ENCODE measurements at places on chromosomes 11 and 22.

DNA sequence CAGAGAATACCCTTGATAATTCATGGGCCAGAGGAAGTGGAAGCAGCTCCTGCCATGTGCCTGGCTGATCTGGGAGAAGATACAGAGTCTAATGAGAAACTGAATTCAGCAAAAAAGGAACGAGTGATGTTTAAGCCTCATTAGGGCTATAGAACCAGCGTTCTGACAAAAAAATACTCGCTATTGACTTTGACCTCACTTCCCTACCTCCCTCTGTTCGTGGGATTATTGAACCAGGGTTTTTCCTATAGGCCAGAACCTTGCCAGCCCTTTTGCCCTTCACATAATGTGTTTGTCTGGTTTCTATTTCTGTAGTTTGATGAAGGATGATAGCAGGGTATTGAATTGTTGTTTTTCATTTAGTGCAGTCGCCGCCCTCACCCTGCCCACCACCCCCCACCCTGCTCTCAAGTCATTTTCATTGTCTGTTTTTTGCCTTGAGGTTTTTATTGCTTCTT lies 7.6 kb upstream of the RBFOX2 start:
- DNase-seq = peak; percentile 46

DNA sequence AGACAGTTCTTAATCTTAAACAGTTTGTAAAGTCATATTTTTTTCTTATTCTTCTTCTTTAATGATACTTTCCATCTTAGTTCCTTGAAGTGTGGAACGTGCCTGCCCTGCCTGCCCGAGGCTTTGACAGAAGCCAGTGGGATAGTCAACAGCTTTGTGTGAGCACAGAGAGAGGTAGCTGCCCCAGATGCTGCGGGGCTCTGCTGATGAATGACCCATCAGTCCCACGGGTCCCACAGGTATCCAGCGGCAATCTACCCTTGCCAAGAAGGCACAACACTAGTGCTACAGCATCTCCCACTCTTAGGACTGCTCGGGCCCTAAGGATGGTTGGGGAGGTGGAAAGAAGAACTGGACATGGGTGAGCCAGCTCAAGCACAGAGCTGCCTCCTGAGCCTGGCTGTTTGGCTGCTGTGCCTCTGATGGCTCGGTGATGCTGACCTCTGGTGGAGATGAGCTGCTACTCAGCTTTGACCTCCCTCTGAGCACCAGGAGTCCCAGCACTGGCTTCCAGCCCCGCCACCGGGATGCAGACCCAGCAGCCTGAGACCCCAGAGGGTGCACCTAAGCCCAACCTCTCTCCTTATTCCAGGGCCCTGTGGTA lies 11.8 kb upstream of the APLNR start:
- DNase-seq = peak; percentile 74

DNA sequence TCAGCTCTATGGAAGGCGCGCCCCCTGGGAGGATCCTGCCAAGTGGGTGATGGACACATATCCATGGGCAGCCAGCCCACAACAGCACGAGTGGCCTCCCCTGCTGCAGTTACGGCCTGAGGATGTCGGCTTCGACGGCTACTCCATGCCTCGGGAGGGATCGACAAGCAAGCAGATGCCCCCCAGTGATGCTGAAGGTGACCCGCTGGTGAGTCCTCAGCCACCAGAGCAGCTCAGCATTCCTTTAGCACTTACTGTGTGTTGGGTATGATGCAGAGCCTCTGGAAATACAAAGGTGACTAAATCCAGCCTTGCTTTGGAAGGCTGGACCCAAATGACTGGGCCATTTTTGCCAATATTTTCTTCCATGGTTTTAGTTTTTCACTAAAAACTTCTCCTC lies 45.7 kb downstream of the DBX1 start:
- no peak for DNase-seq

DNA sequence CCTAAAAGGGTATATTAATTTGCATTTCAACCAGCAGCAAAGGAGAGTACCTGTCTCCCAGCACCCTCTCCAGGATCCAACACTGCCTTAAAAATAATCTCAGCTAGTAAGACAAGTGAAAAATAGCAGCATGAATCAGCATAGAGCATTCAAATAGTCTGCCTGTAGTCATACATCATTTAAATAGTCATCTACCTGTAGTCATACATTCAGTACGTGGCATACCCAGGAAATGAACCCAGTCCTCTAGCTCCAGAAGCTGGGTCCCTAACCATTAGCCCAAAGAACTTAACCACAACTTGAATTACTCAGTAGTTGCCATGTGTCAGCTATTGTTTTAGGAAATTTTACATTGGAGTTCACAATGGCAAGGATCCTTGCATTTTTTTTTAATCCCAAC lies 9.3 kb downstream of the TENM4 start:
- no peak for DNase-seq

DNA sequence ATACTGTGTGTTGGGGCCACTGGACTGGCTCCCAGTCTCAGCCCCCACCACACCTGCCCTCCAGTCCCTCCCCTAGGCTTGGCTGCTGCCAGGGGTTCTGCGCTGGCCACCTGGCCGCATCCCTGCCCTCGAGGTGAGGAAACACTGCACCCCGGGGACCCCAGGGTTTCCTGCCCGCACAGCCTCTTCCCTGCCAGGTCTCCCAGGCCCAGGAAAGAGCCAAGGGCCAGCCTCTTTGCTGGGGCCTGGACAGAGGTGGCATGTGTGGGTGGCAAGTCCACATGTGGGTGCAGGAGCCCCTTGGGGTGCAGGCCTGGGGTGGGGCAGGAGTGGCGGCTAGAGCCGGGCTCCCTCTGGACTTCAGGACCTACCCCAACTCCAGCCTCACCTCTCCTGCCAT lies 2.5 kb downstream of the EPS8L2 start:
- no peak for DNase-seq

- peak; percentile 68 for DNase-seq
These were observed 62.5 kb upstream of the PPARA start for GRCh38 chr22:46087816-46088277.

DNA sequence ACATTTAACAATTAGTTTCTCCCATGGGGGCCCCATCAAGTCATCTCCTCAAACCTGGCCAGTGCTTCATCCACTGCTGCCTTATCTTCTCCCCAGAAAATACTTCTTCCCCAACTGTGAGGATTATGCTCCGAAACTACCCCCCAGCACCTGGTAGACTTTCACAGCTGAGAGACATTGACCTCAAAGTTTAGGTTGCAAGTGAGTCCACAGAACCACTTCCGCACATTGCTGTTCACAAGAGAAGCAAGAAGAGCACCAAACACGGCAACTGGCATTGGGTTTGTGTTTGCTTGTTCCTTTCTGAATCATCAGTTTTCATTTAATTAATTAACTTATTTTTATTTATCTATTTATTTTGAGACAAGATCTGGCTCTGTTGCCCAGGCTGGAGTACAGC lies 6.1 kb downstream of the MCHR1 start:
- DNase-seq = no peak

GRCh38 chr22:30421695-30422480 lies 3.7 kb upstream of the MTFP1 start:
- DNase-seq = no peak

DNA sequence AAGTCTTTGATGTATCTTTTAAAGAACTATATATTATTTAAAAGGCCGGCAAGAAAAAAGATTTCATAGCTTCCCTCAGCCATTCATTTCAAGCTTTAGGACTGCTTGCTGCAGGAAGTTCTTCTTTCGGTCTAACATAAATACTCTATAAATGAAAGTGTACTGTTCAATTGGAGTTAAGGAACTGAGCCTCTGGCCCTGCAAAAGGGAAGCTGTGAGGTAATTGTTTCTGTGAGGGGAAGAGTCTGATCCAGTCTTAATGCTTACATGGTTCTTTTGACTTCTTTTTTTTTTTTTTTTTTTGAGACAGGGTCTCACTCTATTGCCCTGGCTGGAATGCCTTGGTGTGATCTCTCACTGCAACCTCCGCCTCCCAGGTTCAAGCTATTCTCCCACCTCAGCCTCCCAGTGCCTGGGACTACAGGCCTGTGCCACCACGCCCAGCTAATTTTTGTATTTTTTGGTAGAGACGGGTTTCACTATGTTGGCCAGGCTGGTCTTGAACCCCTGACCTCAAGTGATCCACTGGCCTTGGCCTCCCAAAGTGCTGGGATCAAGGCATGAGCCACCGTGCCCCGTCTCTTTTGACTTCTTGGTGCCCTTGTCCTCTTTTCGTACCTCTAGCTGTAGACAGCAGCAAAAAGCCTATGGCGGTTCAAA lies 4.7 kb upstream of the TRIM29 start:
- no peak for DNase-seq

DNA sequence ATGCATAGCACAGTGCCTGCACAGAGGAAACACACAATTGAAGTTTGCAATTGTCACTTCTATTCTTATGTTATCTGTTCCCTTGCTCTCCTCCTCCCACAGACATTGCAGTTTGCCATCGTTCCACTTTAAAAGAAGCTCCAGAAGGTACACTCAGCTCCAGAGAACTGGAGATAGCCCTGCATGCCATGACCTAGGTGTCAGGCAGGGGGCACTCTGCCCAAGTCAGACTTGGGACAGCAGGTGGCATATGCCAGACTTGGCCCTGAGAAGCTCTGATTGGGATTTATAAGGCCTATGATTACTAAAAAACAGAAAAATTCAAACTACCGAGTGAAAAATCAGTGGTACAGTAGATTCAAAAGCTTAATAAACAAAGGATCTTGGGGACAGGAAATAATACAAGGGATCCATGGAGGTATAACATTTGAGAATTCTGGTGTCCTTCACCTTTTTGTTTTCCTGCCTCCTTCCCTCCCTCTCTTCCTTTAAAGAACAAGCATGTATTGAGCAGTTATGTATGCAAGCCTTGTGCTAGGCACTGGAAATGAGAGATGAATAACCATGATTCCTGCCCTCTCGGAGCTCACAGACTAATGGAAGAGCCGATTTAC lies 40.0 kb downstream of the TENM4 start:
- peak; percentile 68 for DNase-seq

- no peak for DNase-seq
These were observed 404.6 kb downstream of the TBC1D22A start for GRCh38 chr22:47167056-47167455.

DNA sequence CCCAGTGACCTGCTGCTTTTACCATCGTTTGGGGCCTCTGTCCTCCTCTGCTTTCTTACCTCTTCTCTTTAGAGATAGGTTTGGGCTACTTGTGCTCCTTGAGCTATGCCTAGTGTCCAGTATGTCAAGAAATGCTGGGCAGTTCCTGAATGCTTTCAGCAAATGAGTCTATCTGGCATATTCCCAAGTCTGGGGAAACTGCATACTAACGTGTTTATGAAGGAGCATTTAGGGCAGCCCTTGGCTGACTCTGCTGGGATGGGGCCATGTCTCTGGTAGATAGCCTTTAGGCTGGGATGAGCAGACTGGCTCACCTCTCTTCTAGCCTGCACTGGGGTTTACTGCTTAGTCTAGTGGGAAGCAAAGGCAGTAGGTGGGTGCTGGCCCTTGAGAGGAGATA lies 43.7 kb upstream of the SUSD2 start:
- DNase-seq = no peak

GRCh38 chr22:37411655-37412054 lies 15.6 kb downstream of the ELFN2 start:
- DNase-seq = no peak

GRCh38 chr11:19433367-19433766 lies 192.6 kb upstream of the E2F8 start:
- DNase-seq = no peak

GRCh38 chr11:20912922-20913512 lies 243.6 kb downstream of the NELL1 start:
- DNase-seq = peak; percentile 13

- DNase-seq = peak; percentile 43
These were observed 13.6 kb downstream of the KCNJ5 start for GRCh38 chr11:128904656-128905344.

DNA sequence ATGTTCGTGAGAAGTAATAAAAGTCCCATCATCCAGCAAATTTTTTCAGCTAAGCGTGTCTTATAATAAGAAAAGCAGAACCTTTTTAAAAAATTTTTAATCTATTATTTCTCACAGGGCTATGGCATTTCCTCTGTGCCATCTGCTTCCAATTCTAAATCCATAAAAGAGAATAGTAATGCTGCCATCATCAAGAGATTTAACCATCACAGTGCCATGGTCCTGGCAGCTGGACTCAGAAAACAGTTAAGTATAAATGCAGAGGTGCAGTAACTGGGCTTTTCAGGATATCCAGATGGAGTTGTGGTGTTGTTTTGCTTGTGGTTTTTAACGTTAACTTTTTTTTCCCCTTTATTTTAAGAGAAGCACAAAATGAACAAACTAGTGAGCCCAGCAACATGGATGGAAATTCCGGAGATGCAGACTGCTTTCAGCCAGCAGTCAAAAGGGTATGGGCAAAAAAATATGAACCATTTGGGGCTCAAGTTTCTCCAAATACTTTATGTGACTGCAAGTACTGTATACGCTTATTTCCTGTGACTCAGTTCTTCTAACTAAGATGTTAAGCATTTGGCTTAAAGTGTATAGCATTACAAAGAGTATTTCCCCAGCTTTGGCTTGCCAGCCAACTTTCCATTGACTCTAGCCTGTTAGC lies 25.2 kb downstream of the GTF2H1 start:
- no peak for DNase-seq

DNA sequence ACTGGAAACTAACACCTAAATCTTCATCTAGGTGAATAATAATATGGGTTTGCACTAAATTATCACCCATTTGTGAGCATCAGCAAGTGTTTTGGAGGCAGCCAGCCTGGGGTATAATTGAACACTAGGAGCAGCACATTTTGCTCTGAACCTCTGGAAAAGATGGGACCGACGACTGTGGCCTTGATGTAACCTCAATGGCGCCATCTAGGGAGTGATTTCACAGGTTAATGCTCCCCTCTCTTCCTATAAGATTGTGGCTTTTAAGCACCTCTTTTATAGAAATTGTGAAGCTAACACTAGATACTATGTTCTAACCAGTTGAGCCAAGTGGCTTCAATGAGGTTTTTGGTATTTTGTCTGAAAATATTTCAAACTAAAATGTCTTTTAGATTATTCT lies 203.7 kb downstream of the NELL1 start:
- DNase-seq = peak; percentile 83

- no peak for DNase-seq
These were observed 192.6 kb downstream of the CASP12 start for GRCh38 chr11:104705490-104706190.

GRCh38 chr22:44620841-44621257 lies 81.2 kb upstream of the PRR5 start:
- no peak for DNase-seq

DNA sequence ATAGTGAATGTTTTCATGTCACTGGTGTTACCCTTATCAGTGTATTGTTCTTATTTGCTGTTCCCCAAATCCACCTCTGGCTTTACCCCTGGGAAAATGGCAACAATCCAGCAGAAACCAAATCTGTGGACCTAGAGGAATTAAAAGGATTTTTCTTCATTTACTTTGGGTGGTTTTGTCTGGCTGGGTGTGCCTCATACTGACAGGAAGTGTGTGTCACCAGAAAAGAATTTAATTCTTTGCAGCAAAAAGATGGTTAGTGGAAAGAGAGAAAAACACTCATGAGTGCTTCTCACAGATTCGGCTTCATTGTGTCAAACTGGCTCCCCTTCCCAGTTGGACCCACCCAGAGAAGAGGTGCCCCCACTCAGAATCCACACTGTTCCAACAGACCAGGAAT lies 38.9 kb downstream of the FZD4 start:
- DNase-seq = no peak

GRCh38 chr11:59088162-59088561 lies 2.1 kb downstream of the GLYATL1B start:
- no peak for DNase-seq

- DNase-seq = no peak
These were observed 6.3 kb downstream of the TYR start for GRCh38 chr11:89184021-89184420.
